ENCODE measurements at places on chromosomes 11 and 22.

- no peak for DNase-seq
Measured at GRCh38 chr11:7307836-7308235, 56.1 kb downstream of the SYT9 start.

DNA sequence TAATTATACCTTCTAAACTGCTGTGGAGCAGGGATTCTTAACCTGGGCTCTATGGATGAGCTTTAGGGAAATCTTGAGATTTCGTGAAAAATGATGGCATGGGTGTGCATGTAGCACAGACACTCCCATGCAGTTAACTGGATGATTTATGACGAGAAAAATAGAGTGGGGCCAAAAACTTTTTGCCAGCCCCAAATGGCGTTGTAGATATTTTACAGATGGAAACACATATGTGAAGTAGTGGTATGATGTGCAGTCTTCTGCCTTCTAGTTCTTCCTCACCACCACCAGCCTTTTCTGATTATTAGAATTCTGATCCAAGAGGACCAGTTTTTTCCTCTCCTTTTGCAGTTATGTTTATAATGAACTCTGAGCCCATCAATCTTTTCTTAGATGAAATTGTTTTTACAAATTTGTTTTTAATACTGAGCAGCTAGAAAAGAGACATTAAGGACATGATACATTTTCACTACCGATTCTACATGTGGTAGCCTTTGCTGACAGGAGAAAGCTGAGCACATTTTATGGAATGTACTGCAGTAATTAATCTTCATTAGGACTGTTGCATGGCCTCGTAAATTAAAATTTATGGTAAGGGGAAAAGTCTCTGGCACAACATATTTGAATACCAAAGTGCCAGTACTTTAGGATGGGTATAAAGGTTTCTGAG is 261.4 kb downstream of the DDX10 start:
- DNase-seq, result no peak

DNA sequence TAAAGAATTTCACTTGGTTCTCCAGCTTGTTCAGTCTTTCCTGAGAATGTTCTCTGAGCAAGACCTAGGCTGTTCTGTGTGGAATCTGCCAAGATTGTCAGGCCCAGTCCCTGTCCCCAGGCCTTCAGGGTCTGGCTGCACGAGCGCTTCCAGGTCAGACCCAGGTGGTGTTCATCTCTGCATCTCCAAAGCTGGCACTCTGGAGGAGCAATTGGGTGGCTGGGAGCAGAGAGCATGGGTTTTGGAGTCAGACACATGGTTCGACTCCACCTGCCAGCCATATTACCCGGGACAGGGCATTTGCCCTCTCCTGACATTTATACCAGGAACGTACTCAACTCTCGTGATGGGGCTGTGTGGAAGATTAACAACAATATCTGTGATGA is 8.8 kb downstream of the CD5 start:
- no peak for DNase-seq

GRCh38 chr11:127074151-127074761 is 73.7 kb upstream of the KIRREL3 start:
- DNase-seq, result no peak

DNA sequence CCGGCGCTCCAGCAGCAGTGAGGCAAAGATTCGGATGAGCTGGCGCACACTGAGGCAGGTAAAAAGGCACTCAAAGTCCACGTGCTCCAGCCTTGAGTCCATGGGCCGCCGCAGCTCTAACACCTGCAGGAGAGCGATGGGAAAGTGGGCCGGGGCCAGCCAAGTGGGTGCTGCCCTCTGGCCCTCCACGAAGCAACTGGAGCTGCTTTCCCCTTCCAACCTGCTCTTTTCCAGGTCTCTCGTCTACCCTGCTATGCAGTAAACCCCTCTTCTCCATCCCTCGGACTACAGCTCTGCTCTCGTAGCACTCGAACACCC is 20.0 kb downstream of the RPL27A start:
- DNase-seq, result no peak

- DNase-seq, result no peak
Measured at GRCh38 chr11:105034813-105035620, at the start of gene CASP1. CASP1 (minus strand) TSS chr11:105035144; CDS start chr11:105035113, 31 bp downstream.

DNA sequence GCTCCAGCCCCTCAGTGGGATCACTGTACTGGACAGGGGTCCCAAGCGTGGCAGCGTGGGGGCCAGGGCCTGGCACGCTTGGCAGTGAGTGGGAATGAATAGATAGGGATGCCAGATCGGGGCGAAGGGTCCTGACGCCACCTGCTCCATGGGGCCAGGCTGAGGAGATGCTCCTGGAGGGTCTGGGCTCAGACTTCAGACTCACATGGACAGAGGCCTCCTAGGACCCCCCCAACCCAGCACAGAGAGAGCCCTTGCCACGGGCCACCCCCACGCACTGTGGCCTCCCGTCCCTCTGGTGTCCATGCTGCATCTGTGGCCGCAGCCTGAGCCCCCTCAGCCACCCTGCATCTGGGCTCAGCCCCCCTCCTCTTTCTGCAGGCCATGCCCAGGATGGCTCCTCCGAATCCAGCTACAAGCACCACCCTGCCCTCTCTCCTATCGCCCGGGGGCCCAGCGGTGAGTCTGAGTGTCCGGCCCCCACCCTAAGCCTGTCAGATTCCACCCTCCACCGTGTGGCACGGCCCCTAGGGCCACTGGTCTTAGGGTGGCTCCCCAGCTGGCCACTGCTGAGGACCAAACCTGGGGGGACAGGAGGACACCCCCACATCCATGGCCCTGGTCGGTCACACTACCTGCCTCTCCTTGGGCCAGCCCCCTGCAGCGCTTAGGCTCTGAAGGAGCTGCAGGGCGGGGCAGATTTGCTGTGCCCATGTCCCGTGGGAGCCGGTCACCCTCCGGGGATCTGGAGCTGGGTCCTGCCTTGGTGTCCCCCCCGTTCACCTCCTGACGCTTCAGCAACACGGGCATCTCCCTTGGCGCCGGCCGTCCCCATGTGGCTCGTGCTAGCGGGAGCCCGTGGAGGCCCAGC is 2.7 kb downstream of the MUC5AC start:
- DNase-seq, result no peak

- no peak for DNase-seq
Measured at GRCh38 chr11:114163229-114163631, 103.7 kb downstream of the ZBTB16 start.

- DNase-seq, result no peak
Measured at GRCh38 chr11:68976563-68976962, 4.2 kb downstream of the MRGPRD start.

GRCh38 chr11:17379383-17380180 is 8.9 kb downstream of the KCNJ11 start:
- DNase-seq, result no peak

- DNase-seq, result no peak
Measured at GRCh38 chr11:131584785-131585592, 214.6 kb downstream of the NTM start.

DNA sequence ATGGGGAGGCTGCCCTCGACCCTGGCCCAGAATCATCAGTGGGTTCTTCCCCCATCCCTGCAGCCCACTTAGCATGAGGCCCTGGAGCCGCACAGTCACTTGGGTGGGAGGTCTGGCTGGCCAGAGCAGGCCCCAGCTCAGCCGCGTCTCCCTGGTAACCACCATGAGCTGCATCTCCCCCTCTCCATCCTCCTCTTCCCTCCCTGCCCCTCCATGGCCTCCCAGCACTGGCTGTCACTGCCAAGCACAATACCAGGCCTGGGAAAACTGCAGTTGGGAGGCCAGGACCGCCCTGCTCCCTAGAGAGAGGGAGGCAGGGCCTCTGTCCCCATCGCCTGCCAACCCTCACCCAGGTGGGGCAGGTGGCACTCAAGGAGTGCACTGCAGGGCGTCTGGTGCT is 8.0 kb downstream of the CSDC2 start:
- DNase-seq, result no peak

DNA sequence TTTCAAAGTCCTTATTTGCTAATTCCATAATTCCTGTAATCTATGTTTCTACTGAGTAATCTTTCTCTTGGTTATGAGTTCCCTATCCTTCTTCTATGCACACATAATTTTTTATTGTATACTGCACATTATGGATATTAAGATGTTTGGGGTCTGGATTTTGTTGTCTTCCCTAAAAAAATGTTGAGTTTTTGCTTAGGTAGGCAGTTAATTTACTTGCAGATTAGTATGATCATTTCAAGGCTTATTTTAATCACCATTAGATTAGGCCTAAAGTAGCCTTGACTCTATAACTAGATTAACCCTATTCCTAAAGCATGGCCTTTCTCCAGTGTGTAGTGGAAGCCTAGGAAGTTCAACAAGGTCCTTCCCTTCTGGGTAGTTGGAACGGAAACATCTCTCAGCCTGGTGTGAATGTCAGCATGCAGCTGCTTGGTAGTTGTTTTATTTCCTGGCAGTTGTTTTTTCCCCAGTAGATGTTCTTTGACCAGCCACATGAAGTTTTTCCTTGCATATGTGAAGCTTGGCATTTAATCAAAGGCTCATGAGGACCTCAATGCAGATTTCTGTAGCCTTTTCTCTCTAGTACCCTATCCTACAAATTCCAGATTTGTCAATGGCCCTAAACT is 419.3 kb upstream of the NARS2 start:
- DNase-seq, result no peak

GRCh38 chr22:30354644-30355043 is 2.0 kb downstream of the SF3A1 start:
- no peak for DNase-seq

GRCh38 chr22:32850591-32851517 is 49.3 kb downstream of the TIMP3 start:
- DNase-seq, result no peak

GRCh38 chr11:65225279-65226102 is 36.3 kb upstream of the POLA2 start:
- no peak for DNase-seq

Measured in HS-27A (cell line).